ENCODE measurements at places on chromosomes 6 and 20. TPM values are rescaled to one million over a fixed set of nuclear protein-coding genes. Genes with fewer than 3 reads are reported as not detected.

Gene DHX35
- 19.8 TPM for total RNA-seq

Gene TMC2
- total RNA-seq, result not detected

Gene RPS10
- total RNA-seq, result 4,372 TPM

Gene PBOV1
- total RNA-seq, result not detected

Gene MPIG6B
- not detected for total RNA-seq

Gene TFAP2C
- 0.27 TPM for total RNA-seq

Gene SCRT2
- total RNA-seq, result not detected

Gene SIRPA
- total RNA-seq, result 16.7 TPM

Gene CAGE1
- not detected for total RNA-seq

Gene CALHM5
- total RNA-seq, result under 0.01 TPM

Gene SLC17A1
- total RNA-seq, result not detected

Gene CDSN
- not detected for total RNA-seq

Gene TAGAP
- total RNA-seq, result not detected

Gene ACTL10
- total RNA-seq, result not detected

Gene FAM209B
- not detected for total RNA-seq

Gene TAB2
- 52.0 TPM for total RNA-seq

Gene FOXS1
- total RNA-seq, result 3.4 TPM

Gene JPH2
- 0.24 TPM for total RNA-seq

Gene PTGIS
- 15.3 TPM for total RNA-seq

Gene CDH26
- total RNA-seq, result not detected

Gene SYNGAP1
- total RNA-seq, result 4.0 TPM

Gene TRIM27
- total RNA-seq, result 126 TPM

Gene NEURL2
- total RNA-seq, result 7.0 TPM

Gene VGLL2
- not detected for total RNA-seq

Gene SAMHD1
- 31.2 TPM for total RNA-seq

Gene IRF4
- total RNA-seq, result not detected

Gene INSM1
- total RNA-seq, result not detected

Gene SIGLEC1
- total RNA-seq, result not detected

Measured in G401 (cell line).